Right ventricle myocardium inferior (tissue), 1 donor: ENCODE measurements at places on chromosomes 5 and 9. TPM values are rescaled to one million over a fixed set of nuclear protein-coding genes. Genes with fewer than 3 reads are reported as not detected.

ORM1 gene
- 0.51 TPM for total RNA-seq

RORB gene
- 5.6 TPM for total RNA-seq

WDR38 gene
- total RNA-seq, result not detected

SPATA24 gene
- 17.2 TPM for total RNA-seq

XRCC4 gene
- total RNA-seq, result 7.9 TPM

IL5 gene
- not detected for total RNA-seq

HRCT1 gene
- 8.1 TPM for total RNA-seq

COL5A1 gene
- 18.7 TPM for total RNA-seq

ATP10B gene
- not detected for total RNA-seq

MUSK gene
- total RNA-seq, result 1.0 TPM

GLRA1 gene
- total RNA-seq, result not detected

CCL28 gene
- total RNA-seq, result 0.81 TPM

DNA sequence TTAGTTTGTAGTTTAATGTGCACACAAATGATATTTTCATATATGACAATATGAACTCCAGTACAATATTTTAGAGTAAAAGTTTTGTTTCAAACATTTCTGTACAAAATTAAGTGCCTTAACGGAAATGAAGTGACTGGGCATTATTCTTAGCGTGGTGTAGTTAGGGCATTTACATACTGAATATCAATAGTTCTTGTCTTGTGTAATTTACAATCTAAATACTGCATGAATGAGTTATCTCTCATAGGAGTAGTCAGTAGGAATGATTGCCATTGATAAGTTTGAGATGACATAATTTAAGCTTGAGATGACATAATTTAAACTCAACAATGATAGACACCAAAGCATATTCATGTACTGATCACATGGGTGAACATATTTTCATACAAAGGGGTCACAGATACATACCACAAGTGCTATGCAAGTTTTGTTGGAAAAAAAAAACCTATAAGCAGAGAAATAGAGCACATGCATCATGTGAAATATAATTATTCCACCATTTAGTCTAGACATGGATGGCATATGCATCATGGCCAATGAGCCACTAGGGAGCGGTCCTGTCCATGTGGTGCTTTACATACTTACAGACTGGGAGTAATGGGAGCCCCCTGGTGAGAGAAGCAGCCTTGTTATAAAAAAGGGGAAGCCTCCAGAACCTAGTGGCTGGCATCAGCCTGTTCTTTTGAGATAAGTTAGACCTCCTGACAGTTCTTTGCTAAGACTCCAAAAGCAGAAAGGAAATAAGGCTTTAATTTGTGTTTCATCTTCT is 1523.9 kb downstream of the MAT2B start:
- DNase-seq, result no peak

DNA sequence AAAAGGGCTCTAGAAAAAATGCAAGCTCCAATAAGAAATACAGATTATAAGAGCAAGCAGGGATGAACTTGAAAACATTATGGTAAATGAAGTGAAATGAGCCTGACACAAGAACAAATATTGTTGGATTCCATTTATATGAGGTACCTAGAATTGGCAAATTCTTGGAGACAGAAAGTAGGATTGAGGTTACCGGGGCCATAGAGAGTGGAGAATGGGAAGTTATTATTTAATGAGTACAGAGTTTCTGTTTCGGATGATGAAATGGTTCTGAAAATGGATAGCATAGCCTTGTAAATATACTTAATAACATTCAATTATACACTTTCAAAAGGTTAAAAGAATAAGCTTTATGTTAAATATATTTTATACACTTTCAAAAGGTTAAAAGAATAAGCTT is 75.6 kb upstream of the SLC12A2 start:
- DNase-seq, result no peak

DNA sequence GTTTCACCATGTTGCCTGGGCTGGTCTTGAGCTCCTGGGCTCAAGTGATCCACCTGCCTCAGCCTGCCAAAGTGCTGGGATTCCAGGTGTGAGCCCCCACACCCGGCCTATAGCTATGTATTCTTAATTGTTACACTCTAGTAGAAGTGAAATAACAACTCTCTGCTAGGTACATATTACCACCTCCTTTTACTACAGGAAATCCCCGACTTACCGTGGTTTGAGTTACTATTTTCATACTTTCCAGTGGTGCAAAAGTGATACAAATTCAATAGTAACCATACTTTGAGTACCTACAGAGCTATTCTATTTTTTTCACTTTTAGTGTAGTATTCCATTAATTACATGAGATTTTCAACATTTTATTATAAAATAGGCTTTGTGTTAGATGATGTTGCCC is 719 bp downstream of the ARL14EPL start:
- no peak for DNase-seq

DNA sequence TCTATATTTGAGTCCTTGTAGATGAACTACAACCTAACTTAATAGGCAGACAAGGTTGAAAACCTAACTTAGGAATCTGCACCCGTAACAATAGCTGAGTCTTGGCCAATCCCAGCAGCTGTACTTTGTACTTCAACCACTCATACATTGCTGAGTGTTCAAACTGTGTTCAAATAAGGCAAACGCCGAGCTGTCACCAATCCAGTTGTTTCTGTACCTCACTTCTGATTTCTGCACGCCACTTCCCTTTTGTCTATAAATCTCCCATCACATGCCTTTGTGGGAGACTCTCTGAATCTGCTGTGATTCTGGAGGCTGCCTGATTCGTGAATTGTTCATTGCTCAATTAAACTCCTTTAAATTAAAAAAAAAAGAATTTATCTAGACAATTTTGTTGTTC is 167.8 kb upstream of the TUT7 start:
- DNase-seq, result no peak

GRCh38 chr9:116232424-116233159 is 79.0 kb downstream of the PAPPA start:
- DNase-seq, result no peak

DNA sequence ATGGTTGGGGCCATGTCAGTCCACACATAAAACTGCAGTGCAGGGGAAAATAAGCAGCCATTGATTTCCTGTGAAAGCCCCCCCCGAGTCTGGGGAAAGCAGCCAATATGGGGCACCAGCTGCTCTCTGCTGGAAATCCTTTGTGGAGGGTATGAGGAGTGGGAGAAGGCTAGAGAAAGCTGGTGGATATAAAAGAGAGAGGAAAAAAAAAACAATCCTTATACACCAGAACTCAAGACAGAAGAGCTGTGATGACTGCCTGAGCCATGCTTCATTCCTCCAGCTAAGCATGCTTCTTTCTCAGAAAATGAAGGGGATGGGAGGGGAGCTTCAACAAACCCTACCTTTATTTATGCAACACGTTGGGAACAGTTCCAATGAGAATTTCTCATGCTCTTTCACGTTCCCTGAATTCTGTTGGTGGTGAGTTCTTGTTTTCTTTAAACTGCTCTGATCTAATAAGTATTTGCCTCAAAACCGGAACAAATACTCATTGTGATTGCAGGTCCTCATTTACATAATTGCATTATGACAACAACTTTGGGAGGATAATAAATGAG is 688.0 kb upstream of the SEMA6A start:
- DNase-seq, result no peak

- no peak for DNase-seq
These were observed 61.8 kb downstream of the LRRC70 start for GRCh38 chr5:62640446-62640845.

GRCh38 chr5:181088289-181088688 is 42.7 kb downstream of the OR2V1 start:
- DNase-seq, result no peak

- DNase-seq, result no peak
These were observed 334.4 kb downstream of the ARHGEF28 start for GRCh38 chr5:73960426-73960825.

GRCh38 chr9:134172198-134173126 is 8.1 kb upstream of the RNU6ATAC start:
- no peak for DNase-seq

DNA sequence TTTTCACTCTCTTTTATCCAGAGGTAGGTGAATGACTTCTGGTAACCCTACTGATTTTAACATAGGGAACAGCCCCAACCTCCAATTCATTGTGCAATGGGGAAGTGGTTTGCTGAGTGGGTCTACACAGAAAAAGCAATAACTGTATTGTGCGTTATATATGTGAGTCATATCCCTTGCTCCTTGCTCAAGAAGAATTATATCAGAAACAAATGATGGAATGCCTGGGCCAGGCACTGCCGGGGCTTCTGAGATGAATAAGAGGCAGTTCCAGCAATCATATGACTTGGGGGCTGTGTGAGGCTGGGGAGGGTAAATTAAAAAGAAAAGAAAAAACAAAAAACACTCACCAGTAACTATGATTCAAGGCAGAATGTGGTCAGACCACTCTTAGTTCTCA is 79.2 kb upstream of the ABCA1 start:
- DNase-seq, result no peak

DNA sequence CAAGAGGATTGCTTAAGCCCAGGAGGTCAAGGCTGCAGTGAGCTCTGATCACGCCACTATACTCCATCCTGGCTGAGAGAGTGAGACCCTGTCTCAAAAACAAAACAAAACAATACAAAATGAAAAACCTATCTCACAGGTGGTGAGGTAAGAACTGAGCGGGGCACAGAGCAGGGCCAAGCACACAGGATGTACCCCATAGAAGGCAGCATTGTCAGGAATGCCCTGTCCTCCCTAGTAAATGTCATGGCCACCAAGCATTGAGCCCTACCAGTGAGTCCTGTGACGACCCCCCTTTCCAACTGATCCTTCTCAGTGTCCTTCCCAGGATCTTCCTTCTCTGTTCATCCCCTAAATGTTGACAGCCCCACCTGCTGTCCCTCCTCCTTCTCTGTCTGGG is 44.6 kb upstream of the ALDH1B1 start:
- no peak for DNase-seq

- peak; percentile 81 for DNase-seq
These were observed 35.5 kb upstream of the B4GALT1 start for GRCh38 chr9:33202552-33203201.

GRCh38 chr5:148063861-148064260 is at the start of gene SPINK5:
Gene SPINK5 (plus strand): TSS chr5:148063980. CDS start chr5:148064045, 65 bp downstream.
- DNase-seq, result no peak

GRCh38 chr9:107033966-107034365 is 171.0 kb downstream of the ZNF462 start:
- DNase-seq, result no peak

- no peak for DNase-seq
These were observed 499 bp downstream of the FBLL1 start for GRCh38 chr5:168529374-168530234.

DNA sequence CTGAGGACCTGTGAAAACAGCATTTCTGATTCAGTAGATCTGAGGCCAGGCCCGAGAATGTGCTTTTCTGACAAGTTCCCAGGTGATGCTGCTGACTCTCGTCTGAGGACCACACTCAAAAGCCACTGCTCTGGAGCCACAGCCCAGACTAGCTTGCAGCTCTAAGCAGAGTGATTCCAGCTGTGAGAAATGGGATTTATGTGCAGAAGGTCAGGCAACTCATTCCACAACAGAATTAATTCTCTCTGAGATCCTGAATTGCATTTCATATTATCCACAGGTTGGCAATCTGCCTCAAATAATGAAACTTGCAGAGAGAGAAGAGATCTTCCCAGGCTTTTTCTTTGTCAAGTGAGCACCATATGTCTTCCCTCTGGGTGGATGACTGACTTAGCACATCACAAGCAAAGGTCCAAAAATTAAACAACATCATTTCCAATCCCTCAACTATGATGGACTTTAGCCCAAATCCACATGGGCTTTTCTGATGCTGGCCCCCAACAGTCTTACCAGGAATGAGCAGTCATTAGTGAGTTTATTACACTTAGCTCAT is 140.2 kb downstream of the ALDH1A1 start:
- no peak for DNase-seq

- no peak for DNase-seq
These were observed 138.1 kb upstream of the GRAMD2B start for GRCh38 chr5:126284977-126285696.

- no peak for DNase-seq
These were observed 36.3 kb upstream of the SHISAL2B start for GRCh38 chr5:64653766-64654560.

DNA sequence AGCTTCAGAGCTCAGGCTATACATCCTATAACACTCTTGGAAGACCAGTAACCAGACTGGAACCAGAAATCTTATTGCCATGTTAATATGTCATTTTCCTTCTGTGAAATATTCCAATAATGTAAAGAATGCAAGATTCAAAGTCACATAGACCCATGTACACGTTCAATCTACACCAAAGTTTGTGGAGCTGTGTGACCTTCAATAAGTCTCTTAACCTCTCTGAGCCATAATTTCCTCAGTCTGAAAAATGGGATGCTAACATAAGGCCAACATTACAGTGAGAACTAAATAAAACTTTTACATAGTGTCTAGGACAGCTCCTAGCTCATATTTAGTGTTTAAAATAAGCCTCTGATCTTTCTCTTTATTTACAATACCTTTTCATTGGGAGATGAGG is 70.4 kb downstream of the ARRDC3 start:
- no peak for DNase-seq

DNA sequence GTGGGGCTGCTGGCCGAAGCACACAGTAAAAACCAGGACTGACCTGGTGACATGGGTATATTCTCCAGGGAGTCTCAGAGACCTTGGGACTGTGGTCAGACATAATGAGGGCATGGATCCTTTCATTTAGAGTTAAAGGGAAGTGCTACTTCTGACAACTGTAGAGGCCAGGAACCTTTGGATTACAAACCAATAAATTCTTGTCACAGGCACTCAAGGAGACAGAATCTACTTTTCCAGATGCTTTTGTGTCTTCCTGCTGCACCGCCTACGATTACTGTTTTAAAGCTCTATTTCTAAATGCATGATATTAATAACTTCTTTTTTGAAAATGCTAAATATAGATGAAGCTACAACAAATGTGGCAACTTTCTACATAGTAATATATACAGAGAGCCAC is 106.5 kb upstream of the LPAR1 start:
- DNase-seq, result no peak

DNA sequence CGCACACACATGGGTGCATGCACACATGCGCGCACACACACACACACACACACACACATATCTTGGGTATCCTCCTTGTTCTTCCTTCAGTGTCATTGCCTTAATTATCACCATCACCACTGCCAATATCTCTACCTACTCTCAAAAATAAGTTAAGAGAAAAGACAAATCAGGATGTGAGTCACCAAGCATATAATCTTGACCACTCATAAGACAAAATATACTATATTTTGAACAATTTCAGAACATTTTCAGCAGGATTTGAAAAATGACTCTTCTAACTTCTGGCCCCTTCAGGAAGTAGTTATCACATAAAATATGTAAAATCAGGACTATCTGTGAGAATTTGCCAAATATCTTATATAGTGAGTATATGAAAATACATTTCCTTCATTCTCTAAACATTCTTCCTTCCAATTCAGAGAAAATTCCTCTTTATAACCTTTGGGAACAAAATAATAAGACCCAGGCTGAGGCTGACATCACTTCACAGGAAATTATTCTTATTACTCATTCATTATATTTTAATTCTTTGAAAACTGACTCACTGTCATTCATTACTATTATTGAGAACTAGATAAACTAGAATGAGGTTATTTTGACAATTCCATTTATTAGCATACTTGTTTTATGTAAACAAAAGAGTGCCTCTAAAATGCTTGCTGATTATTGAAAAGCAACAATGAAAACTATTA is 772.0 kb upstream of the ACO1 start:
- DNase-seq, result no peak
